ENCODE measurements at places on chromosomes 13 and 19.

DNA sequence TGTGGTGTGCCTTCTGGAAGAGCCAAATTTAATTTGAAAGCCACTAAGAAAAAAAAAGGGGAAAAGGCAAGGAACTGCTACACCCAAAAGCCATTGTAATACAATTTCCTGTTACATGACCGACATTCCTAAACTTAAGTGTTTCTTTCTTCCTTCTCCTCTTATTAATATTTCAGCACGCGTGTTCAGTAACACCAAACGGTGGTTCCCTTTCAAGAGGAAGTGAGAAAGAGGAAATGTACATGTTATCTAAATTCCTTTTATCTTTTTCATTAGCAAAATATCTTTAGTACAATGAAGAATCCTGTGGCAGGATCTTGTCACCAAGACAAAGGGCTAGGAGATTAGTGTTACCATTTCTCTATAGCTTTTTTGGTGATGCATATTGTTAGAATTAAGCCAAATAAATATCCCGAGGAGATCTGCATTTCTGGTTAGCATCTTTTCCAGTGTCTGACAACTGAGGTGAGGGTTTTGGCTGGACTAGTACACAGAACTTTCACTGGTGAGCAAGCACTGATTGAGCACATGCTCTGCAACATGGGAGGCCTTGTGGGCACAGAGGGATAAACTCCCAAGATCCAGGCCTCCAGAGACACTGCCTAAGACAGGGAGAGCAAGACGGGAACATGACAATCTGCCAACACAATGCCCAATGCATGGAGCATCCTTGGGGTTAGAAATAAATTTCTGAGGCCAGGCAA is 22.1 kb downstream of the LATS2 start:
- DNase-seq: no peak

DNA sequence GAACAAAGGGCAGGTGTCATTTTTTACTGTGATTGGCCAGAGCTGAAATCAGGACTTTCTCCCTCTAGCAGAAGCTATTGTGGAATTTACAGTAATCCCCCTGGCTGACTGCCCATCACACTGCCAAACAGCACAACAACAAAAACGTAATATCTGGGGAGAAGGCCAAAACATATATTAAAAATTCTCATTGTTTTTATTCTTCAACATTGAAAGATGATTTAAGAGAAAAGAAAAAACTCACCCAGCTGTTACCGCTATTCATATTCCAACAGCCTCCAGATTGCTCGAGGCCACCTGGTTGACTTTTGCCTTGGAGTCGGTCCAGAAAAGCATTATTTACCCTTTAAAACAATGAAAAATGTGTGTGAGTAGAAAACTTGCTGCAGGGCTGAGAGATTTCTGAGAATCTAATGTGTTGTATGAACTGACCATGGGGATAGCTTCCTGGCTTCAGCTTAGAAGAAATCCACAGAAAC is 97.2 kb downstream of the EPSTI1 start:
- no peak for DNase-seq

GRCh38 chr19:46784262-46785053 is 3.9 kb downstream of the SLC1A5 start:
- peak; percentile 89 for DNase-seq

DNA sequence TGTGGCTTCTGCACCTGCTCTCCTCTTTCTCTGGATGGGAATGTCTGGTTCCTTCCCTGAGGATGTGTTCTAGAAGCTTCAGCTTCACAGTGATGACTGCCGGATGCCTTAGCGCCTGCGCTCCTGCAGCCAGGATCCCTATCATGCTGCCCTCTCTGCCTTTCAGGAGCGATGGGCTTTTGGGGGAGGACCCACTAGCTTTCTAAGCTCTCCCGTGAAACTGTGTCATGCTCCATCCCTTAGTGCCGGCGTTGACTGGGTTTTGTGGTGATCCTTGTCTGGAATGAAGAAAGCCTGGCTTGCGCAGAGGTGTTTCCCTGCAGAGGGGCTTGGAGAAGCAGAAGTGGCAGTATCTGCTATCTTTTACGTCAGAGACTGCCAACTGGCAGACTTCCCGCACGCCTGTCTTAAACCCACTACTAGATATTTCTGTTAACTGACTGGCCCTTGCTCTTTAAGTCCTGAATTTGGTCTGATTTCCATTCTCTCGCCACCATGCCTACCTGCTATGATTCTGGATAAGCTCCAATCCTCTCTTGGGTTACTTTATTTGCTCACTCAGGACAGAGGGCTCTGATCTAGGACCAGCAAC is 3.8 kb upstream of the KMT2B start:
- no peak for DNase-seq

- peak; percentile 76 for DNase-seq
Measured at GRCh38 chr19:10334588-10335351, 1.4 kb upstream of the RAVER1 start.

DNA sequence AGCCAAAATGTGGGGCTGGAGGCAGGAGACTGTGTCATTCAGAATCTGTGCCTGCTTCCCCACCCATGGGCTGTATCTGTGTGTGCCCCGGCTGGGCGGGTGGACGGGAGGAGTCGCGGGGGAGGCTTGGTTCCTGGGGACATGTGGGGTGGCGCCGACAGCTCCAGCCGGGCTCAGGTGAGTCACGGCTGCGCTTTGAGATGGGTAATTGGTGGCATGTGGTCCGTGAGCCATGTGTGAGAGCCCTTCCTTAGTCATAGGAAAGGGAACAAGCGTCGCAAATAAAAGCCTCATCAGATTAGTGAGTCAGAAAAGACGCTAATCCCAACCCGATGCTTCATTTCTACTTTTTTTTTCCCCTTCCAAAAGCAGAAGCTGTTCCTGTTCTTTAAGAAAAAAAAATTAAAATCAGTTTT is 118.6 kb upstream of the ZNF536 start:
- no peak for DNase-seq

DNA sequence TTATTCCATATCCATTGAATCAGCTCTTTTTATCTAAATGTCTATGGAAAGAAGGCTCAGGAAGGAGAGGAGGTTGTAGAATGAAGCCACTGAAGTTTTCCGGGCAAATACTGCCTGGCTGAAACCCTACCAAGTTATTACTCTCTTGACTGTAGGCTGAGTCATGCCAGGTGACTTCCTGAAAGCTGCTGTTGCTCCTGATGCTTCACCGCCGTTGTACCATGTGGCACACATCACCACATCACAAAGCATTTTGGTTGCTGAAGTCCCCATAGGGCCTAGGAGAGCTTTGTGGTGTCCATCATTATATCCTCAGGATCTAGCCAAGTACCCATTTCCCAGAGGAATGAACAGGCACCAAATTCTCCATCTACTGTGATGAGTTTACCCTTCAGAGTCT is 11.1 kb upstream of the TDRD12 start:
- DNase-seq: no peak

GRCh38 chr19:57302727-57303401 is 17.4 kb upstream of the ZNF543 start:
- DNase-seq: no peak

- no peak for DNase-seq
Measured at GRCh38 chr13:43990829-43991228, 111.1 kb downstream of the LACC1 start.

- DNase-seq: no peak
Measured at GRCh38 chr19:6735181-6735911, 2.0 kb downstream of the GPR108 start.

- peak; percentile 8 for DNase-seq
Measured at GRCh38 chr19:40348961-40349507, 539 bp downstream of the PLD3 start.

DNA sequence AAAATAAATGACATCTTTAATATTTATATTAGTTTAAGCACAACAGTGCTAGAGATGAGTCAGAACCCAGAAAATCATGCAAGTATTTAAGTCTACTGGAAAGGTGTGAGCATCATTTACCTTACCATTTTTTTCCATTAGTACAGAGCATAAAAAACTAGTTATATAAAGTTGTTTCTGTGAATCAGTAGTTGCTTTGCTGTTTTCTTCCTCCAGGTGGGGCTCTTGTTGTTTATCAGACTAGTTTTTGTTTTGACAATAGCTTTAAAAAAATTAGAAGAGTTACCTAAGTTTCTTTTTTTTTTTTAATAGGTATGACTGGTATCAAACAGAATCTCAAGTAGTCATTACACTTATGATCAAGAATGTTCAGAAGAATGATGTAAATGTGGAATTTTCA is 12.7 kb downstream of the SUGT1 start:
- no peak for DNase-seq

DNA sequence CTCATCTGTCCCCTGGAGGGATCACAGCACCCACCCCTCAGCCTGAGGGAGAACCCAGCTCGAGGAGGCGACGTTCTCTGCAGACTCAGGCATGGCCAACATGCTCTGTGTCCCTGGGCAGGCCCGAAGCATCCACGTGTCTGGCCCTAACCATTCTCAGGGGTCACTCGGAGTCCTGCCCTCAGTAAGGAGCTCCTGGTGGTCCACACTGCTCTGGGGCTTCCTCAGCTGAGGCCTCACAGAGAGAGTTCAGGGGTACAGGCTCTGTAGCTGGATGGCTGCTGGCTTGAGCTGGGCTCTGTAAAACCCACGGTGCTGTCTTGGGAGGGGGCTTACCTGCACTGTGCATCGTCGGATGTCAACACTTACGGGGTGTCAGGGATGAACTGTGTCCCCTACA is 4.4 kb upstream of the SIGLEC8 start:
- DNase-seq: no peak

GRCh38 chr13:32824675-32825074 is 191.5 kb upstream of the KL start:
- DNase-seq: peak; percentile 52

DNA sequence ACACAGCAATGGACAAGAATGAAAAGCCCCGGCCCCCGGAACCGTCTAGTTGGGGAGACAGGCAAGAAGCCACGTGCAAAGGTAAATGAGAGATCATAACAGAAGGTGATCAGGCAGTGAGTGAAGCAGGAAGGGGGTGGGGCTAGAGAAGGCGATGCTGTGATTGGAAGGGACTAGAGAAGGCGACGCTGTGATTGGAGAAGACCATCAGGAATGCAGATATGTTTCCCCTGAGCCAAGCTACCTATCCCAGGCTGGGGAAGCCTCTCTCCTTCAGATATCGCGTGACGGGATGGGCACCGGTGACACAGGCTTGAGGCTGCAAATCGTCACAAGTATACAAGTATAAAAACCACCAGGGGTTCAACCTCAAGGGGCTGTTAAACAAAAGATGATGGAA is 21.8 kb downstream of the DCAF15 start:
- no peak for DNase-seq

DNA sequence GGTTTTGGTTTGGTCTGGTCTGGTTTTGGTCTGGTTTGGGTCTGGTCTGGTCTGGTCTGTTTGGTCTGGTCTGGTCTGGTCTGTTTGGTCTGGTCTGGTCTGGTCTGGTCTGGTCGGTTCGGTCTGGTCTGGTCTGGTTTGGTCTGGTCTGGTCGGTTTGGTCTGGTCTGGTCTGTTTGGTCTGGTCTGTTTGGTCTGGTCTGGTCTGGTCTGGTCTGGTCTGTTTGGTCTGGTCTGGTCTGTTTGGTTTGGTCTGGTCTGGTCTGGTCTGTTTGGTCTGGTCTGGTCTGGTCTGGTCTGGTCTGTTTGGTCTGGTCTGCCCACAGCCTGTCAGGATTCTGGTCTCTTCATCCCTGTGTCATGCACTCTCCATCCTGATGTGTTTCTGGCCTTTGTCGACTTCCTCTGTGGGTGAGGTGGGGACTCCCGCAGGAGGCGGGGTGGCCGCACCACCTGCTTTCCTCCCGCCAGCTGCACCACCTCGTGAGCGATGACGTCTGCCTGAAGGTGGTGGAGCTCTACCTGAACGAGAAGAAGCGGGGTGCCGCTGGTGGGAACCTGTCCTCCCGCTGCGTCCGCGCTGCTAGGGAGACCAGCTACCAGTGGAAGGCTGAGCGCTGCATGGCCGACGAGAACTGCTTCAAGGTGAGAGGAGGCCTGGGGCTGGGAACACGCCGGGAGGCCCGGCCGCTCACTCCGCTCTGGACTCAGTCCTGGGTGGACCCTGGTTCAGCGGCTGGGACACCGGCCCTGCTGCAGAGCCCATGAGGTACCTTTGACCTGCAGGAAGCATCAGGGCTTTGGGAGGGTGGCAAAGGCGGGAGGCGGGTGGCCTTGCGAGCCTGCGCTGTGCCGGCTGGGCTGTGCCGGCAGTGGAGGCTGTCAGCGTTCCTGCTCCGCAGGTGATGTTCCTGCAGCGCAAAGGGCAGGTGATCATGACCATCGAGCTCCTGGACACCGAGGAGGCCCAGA is 12.9 kb upstream of the F2RL3 start:
- DNase-seq: no peak

- DNase-seq: no peak
Measured at GRCh38 chr19:2207008-2207407, 29.1 kb downstream of the PLEKHJ1 start.

DNA sequence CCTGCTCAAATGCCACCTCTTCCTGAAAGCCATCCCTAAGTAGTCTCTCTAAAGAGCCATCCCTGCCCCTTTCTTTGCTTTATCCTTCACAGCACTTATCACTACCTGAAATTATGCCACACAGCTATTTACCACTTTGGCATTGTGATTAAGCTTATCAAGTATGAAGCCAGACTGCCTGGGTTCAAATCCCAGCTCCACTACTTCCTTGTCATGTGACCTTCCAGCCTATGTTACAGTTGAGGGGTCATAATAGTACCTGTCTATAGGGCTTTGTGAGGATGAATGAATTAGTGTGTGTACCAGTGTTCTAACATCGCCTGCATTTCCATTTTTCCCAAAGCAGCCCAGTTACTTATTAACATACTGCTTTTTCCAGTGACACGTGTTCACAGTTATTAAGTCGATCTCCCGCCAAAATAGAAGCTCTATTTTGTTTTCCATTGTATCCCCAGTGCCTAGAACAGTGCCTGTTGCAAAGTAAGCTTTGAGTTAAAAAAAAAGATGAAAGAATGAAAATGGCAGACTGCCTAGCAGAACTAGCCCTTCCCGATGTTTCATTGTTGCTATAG is 32.8 kb downstream of the ZSWIM9 start:
- no peak for DNase-seq

- no peak for DNase-seq
Measured at GRCh38 chr13:50951366-50951765, 41.8 kb downstream of the RNASEH2B start.

- DNase-seq: no peak
Measured at GRCh38 chr19:731000-731399, 19.9 kb upstream of the MISP start.

DNA sequence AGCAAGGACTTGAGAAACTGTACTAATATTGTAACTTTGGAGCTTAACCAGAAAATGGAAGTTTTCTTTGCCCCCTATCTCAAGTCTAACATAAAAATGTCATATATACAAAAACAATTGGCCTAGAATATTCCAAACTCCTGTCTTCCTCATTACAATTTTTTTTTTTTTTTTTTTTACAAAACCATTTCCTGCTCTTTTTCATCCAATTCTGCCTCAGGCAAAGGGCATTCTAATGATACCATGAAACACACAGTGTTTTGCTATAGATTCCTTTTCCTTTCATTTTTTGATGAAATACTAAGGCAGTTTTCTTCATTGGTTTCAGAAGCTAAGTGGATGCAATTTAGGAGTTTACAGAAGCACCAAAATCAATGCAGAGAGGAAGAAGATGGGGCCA is 119.7 kb downstream of the LHFPL6 start:
- peak; percentile 33 for DNase-seq

Data from AG09309 (cell line).